Motor neuron (in vitro differentiated cells): ENCODE measurements at places on chromosomes 13 and 19. TPM values are rescaled to one million over a fixed set of nuclear protein-coding genes. Genes with fewer than 3 reads are reported as not detected.

GRCh38 chr13:51231456-51231855 is 9.3 kb downstream of the FAM124A start:
- no peak for ATAC-seq

- ATAC-seq: no peak
Measured at GRCh38 chr13:44808185-44808584, 181.1 kb downstream of the NUFIP1 start.

- ATAC-seq: no peak
Measured at GRCh38 chr13:34065928-34066327, 248.0 kb downstream of the RFC3 start.

Gene ATG4D
- total RNA-seq: 33.0 and 38.4 TPM in 2 replicates

Gene GDF15
- 593 and 784 TPM in 2 replicates for total RNA-seq

Gene CACNA1A
- total RNA-seq: 7.0 and 17.5 TPM in 2 replicates

Gene PLPPR3
- 0.22 and 1.7 TPM in 2 replicates for total RNA-seq
